Left renal cortex interstitium (tissue), 4 donors: ENCODE measurements at places on chromosomes 5 and 9.

- no peak for DNase-seq
Observed at GRCh38 chr9:123375469-123376132, 19.6 kb downstream of the CRB2 start.

GRCh38 chr5:41636605-41637004 is 126.2 kb upstream of the PLCXD3 start:
- DNase-seq, result no peak

DNA sequence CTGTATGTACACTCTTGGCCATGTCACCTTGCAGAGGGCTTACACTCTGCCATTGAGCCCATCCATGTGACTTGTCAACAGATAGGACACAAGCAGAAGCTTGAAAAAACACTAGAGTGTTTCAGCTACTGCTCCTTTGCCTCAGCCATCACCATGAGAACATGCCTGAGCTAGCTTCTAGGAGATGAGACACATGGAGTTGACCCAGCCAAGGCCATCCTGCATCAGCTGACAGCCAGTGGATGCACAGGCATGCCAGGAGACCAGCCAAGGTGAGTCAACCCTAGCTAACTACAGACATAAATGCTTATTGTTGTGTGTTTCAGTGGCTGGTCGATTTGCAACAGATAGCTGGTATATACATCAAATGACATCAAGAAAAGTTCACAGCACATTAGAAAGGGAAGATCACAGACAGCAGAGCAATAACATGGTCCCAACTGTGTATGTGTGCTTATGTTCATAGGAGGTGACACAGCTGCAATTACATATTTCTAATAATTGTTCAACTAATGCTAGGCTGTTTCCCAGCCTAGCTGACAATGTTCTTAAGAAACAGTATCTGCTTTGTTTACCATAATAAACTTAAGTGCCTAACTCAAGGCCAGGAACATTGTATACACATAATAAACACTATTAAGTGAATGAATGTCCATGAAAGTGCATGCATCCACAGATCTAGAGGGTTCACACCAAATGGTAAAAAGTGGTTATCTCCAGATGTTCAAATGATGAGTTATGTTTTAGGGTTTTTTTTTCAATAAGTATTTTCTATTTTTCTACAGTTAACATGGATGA is 105.7 kb downstream of the SPOCK1 start:
- DNase-seq, result no peak

GRCh38 chr5:169279125-169279524 is 21.8 kb downstream of the SLIT3 start:
- DNase-seq, result no peak

GRCh38 chr5:107242411-107243219 is 428.1 kb downstream of the EFNA5 start:
- DNase-seq, result no peak

- no peak for DNase-seq
Observed at GRCh38 chr5:108925073-108925472, 177.4 kb downstream of the FER start.

DNA sequence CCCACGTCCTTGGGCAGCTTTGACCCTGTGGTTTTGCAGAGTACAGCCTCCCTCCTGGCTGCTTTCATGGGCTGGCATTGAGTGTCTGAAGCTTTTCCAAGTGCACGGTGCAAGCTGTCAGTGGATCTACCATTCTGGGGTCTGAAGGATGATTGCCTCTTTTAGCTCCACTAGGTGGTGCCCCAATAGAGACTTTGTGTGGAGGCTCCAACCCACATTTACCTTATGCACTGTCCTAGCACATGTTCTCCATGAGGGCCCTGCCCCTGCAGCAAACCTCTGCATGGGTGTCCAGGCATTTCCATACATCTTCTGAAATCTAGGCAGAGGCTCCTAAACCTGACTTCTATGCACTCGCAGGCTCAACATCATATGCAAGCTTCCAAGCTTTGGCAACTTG is 644.2 kb upstream of the CDH9 start:
- DNase-seq, result no peak

- no peak for DNase-seq
Observed at GRCh38 chr5:174056064-174056847, 10.8 kb downstream of the NSG2 start.

GRCh38 chr5:32339198-32339597 is 26.5 kb upstream of the MTMR12 start:
- DNase-seq, result no peak

GRCh38 chr5:74575741-74576538 is 64.6 kb downstream of the ENC1 start:
- DNase-seq, result no peak

GRCh38 chr5:125160787-125161502 is 414.5 kb upstream of the ZNF608 start:
- DNase-seq, result no peak

GRCh38 chr5:75460532-75460931 is 50.9 kb downstream of the CERT1 start:
- no peak for DNase-seq

DNA sequence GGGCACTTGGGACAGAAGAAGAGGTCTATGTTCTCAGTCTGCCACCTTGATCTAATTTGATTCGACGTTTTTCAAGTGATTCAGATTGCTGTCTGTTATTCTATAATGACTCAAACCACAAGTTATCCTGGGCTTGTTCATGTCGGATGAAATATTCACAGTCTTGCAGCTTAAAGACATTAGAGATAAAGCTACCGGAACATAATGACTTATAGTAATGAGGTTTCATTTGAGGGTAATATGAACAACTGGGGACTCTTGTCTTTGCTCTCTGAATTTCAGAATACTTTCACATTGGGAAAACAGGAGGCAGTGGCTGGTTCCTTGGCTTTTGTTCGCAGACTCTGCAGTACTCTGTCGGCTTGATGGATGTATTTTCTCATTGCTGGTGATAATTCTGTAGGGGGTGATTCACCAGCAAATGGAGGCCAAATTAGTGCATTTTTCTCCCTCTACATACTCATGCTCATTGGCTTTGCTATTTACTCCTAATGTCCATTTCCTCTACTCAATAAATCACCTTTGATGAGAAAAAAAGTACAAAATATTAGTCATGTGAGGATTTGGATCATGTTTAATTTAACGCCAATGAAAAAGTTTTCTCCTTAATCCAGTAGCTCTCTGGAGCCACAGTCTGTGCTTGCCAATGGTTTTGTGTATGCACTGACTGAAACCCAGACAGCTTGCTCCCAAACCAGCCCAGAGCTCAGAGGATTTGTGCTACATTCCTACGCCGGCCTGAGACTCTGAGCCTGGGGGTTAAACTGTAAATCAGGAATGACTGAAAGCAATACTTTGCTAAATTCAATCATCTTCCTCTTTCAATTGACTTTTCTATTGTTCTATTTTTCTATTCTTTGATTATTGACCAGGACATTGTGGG is 154.7 kb upstream of the ANKH start:
- no peak for DNase-seq

GRCh38 chr9:15693701-15694100 is 140.9 kb downstream of the CCDC171 start:
- no peak for DNase-seq

GRCh38 chr5:170640731-170641588 is 137.1 kb downstream of the KCNIP1 start:
- DNase-seq, result no peak

DNA sequence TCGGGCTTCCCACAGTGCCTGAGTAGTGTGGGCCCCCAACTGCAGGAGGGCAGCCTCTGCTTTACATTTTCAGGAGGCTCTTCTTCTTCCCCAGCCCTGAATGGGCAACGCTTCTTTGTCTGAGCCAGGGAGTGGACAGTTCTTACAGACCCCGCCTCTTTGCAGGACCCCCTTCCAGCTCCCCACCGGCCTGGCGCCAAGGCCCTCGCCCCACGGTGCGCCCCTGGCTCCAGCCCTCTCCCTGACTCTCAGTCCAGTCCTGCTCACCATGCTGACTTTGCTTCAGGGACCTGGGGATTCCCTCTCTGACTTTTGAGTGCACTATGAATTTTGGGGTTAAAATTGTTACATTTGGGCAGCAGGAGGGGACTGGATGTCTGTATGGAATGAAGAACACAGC is 123.8 kb downstream of the HSD17B3 start:
- DNase-seq, result no peak

DNA sequence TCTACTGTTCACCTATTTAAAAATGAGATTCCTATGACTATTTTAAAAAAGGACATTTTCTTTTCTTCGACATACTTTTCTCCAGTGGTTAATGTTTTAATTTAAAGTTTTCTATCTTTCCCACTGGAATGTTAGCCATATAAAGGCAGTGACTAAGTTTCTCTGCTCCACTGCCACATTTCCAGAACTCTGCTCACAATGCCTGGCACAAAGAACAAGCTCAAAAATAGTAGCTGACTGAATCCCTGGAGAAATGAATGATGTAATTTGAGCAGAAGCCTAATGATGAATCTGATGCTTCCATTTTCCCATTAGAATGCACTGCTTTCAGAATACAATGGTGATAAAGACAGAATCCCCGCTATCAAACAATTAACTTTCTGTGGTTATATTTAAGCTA is 817.8 kb downstream of the MTRR start:
- DNase-seq, result no peak

- peak; percentile 31 for DNase-seq
Observed at GRCh38 chr5:109997161-109997560, 307.4 kb downstream of the MAN2A1 start.

GRCh38 chr9:133793471-133793870 is 55.3 kb upstream of the SARDH start:
- DNase-seq, result no peak

GRCh38 chr9:82491604-82492003 is 503.0 kb downstream of the SPATA31D1 start:
- no peak for DNase-seq

DNA sequence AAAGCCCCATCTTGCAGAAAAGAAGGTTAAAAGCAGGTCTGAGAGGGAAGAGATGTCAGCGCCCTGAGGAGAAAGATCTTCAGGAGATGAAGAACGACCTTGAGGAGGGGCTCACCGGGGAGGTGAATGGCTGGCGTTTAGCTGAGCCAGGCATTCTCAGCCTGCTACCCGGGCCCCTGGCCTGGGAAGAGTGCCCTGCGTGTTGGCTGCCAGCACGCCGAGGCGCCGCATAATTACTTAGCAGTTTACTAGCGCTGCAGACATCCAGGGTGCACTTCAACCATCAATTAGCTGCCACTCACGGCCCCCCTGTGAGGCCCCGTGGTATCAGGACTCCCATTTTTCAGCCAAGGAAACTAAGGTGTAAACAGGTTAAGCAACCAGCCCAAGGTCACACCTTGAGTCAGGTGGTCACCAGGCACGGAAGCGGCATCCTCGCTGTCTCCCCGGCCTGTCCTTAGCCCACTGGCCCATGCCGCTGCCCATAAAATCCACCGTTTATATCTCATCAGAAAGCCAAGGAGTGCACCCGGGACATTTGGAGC is 551.9 kb downstream of the BNC2 start:
- DNase-seq, result no peak

- no peak for DNase-seq
Observed at GRCh38 chr9:121348221-121348620, 21.8 kb downstream of the STOM start.

DNA sequence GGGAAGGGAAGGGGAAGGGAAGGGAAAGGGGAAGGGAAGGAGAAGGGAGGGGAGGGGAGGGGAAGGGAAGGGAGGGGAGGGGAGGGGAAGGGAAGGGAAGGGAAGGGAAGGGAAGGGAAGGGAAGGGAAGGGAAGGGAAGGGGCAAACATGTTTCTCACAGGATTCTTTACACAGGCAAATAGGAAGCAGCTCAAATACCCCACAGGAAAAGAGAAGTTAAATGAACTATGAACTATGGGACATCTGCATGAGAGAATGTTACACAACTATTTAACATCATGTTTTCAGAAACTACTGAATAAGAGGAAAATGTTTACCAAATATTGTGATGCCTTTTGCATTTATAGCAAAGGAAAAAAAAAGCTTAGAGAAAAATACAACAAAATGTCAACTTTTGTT is 125.4 kb upstream of the SLC30A5 start:
- no peak for DNase-seq

DNA sequence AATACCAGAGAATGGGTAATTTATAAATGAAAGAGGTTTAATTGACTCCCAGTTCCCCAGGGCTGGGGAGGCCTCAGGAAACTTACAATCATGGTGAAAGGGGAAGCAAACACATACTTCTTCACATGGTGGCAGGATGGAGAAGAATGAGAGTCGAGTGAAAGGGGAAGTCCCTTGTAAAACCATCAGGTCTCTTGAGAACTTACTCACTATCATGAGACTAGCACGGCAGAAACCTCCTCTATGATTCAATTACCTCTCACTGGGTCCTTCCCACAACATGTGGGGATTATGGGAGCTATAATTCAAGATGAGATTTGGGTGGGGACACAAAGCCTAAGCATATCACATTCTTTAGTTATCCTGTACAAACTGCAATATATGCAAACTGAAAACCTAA is 609.4 kb downstream of the MTRR start:
- DNase-seq, result no peak

DNA sequence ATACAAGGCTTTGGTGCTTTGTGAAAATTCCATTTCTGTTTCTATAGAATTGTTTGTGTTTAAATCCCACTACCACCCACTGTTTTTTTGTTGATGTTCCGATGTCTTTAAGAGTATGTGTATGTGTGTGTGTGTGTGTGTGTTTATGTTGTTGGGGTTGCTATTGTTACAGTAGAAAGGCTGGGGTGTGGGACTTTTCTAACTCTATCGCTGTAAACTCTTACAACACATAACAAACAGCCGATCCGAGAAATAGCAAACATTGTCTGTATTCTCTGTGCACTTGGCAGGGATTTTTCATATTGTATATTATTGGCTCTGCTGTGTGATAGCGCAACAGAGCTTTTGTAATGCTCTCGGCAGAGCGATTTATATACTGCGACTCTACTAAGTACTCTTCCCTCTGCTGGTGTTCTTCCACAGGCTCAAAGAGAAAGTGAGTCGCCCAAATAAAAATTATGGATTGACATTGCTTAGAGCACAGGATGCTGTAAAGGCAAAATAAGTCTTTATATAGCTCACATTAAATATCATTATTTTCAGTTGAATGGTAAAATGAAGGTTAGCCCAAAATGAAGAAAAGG is 492.2 kb upstream of the ARRDC3 start:
- no peak for DNase-seq
